ENCODE measurements at places on chromosomes 6 and 20.

- DNase-seq: peak; percentile 39
Observed at GRCh38 chr20:6104493-6105188, 18.2 kb downstream of the FERMT1 start.

DNA sequence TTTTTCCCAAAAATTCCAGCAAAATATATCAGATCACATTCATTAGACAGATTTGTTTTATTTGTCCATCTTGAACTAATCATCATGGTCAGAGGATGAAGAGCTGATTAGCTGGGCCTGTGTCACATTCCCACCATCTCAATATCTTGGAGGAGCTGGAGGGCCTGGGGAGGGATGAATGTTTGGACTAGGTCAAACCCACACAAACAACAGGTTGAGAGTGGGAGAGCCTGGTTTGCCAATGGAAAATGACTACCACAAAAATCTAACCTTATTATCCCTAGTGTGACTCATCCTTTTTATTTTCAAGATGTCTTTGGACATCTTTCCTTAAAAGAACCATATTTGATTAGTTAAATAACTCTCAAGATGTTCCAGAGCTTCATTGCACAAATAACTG lies 242.4 kb downstream of the OGFRL1 start:
- DNase-seq: peak; percentile 33

- DNase-seq: peak; percentile 94
Observed at GRCh38 chr6:105193647-105194046, 13.8 kb upstream of the POPDC3 start.

DNA sequence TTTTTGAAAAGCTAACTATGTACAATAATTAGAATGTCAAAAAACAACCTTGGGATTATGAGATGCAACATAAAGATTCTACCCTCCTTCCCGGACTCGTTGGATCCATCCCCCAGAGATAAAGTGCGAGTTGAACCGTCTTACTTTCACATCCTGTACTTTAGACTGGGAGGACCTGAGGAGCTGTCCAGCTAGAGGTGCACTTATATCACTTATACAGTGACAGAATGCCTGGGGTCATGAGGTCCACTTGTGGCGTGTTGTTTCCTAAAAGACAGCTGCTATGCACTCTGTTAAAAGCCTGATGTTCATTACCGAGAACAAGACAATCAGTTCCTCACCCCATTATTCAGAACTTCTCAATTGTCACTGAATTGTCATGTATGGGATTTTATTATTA lies 2.1 kb downstream of the CDS2 start:
- DNase-seq: no peak

- DNase-seq: peak; percentile 25
Observed at GRCh38 chr20:48843057-48843806, 15.4 kb upstream of the PREX1 start.

GRCh38 chr6:136111831-136112230 lies 138.3 kb downstream of the MTFR2 start:
- DNase-seq: no peak

- DNase-seq: no peak
Observed at GRCh38 chr6:163318071-163318786, 96.3 kb upstream of the QKI start.

- no peak for DNase-seq
Observed at GRCh38 chr6:137802408-137803182, 64.5 kb upstream of the TNFAIP3 start.

Data from amniotic epithelial cell (primary cell).